ENCODE measurements at places on chromosomes 6 and 20. TPM values are rescaled to one million over a fixed set of nuclear protein-coding genes. Genes with fewer than 3 reads are reported as not detected.
A peak's percentile ranks its signal among the peaks of the same experiment; 100 is the strongest.

GRCh38 chr6:31614075-31614619 lies 887 bp upstream of the AIF1 start:
- DNase-seq = no peak
- peaks cover 2% of the 10 kb centered on the region for H3K36me3 ChIP-seq
- no peak overlapping the region for H3K4me3 ChIP-seq
- peaks cover 4% of the 10 kb centered on the region for H3K4me1 ChIP-seq

- DNase-seq = no peak
- H3K4me1 ChIP-seq = peaks cover 4% of the 10 kb centered on the region
- no peaks in the 10 kb centered on the region for H3K27me3 ChIP-seq
- H3K27ac ChIP-seq = no peak overlapping the region
Observed at GRCh38 chr6:157420497-157420896, 39.5 kb downstream of the ZDHHC14 start.

- H3K4me1 ChIP-seq = no peaks in the 10 kb centered on the region
- no peak overlapping the region for H3K4me3 ChIP-seq
- DNase-seq = no peak
- H3K27ac ChIP-seq = no peak overlapping the region
- peaks cover 42% of the 10 kb centered on the region for H3K27me3 ChIP-seq
Observed at GRCh38 chr6:27593200-27593818, 120.4 kb upstream of the ZNF184 start.

GRCh38 chr6:53898026-53898795 lies 103.4 kb downstream of the LRRC1 start:
- H3K36me3 ChIP-seq = peaks cover 12% of the 10 kb centered on the region
- no peak overlapping the region for H3K4me3 ChIP-seq
- H3K27me3 ChIP-seq = no peaks in the 10 kb centered on the region
- no peak for DNase-seq
- H3K27ac ChIP-seq = no peak overlapping the region

- peaks cover 21% of the 10 kb centered on the region for H3K4me1 ChIP-seq
- peaks cover 3% of the 10 kb centered on the region for H3K36me3 ChIP-seq
- no peak overlapping the region for H3K27ac ChIP-seq
- DNase-seq = no peak
Observed at GRCh38 chr6:30857549-30857948, 26.8 kb upstream of the DDR1 start.

- H3K4me3 ChIP-seq = no peak overlapping the region
- peaks cover 16% of the 10 kb centered on the region for H3K4me1 ChIP-seq
- no peak overlapping the region for H3K27ac ChIP-seq
- peaks cover 19% of the 10 kb centered on the region for H3K36me3 ChIP-seq
Observed at GRCh38 chr6:127299522-127300240, 33.0 kb downstream of the RNF146 start.

- no peaks in the 10 kb centered on the region for H3K27me3 ChIP-seq
- H3K27ac ChIP-seq = no peak overlapping the region
- H3K4me3 ChIP-seq = no peak overlapping the region
- H3K4me1 ChIP-seq = peaks cover 2% of the 10 kb centered on the region
Observed at GRCh38 chr20:31705598-31706597, 16.8 kb downstream of the BCL2L1 start.

GINS1 gene
- 53.9 TPM for total RNA-seq

TBC1D7 gene
- 35.4 TPM for total RNA-seq

OR2H1 gene
- not detected for total RNA-seq

- DNase-seq = no peak
- no peak overlapping the region for H3K4me3 ChIP-seq
- H3K27ac ChIP-seq = peak overlapping the region; percentile 60
- H3K36me3 ChIP-seq = no peaks in the 10 kb centered on the region
- H3K27me3 ChIP-seq = peaks cover 6% of the 10 kb centered on the region
Observed at GRCh38 chr6:29757282-29757681, 34.0 kb downstream of the HLA-F start.

TPBG gene
- total RNA-seq = 21.4 TPM

DNA sequence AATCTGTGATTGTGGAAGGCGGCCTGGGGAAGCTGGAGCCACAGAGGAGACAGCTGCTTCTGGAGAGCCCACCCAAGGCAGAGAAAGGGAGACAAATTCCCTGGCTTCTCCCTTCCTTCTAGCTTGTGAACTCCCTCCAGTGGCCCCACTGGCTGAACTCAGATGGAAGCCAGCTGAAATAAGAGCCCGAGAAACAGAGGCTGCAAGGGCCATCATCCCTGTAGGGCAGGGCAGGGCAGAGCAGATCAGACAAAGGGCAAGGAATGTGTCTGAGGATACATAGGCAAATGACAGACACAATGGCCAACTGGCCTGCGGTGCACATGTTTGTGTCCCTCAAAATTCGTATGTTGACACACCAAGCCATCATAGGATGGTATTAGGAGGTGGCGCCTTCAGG lies 25.3 kb downstream of the MDFI start:
- no peak for DNase-seq
- H3K4me3 ChIP-seq = no peak overlapping the region
- H3K4me1 ChIP-seq = peaks cover 6% of the 10 kb centered on the region
- peaks cover 7% of the 10 kb centered on the region for H3K27me3 ChIP-seq
- no peaks in the 10 kb centered on the region for H3K36me3 ChIP-seq

GRCh38 chr20:63492982-63493381 lies 5.9 kb downstream of the EEF1A2 start:
- no peak overlapping the region for H3K4me3 ChIP-seq
- H3K4me1 ChIP-seq = no peaks in the 10 kb centered on the region
- no peak for DNase-seq
- H3K36me3 ChIP-seq = no peaks in the 10 kb centered on the region

GRCh38 chr20:16490696-16491095 lies 82.6 kb downstream of the KIF16B start:
- H3K27ac ChIP-seq = no peak overlapping the region
- no peak overlapping the region for H3K4me3 ChIP-seq
- DNase-seq = no peak
- H3K4me1 ChIP-seq = peaks cover 11% of the 10 kb centered on the region

BHLHE23 gene
- total RNA-seq = not detected

TFAP2B gene
- 73.3 TPM for total RNA-seq

DNA sequence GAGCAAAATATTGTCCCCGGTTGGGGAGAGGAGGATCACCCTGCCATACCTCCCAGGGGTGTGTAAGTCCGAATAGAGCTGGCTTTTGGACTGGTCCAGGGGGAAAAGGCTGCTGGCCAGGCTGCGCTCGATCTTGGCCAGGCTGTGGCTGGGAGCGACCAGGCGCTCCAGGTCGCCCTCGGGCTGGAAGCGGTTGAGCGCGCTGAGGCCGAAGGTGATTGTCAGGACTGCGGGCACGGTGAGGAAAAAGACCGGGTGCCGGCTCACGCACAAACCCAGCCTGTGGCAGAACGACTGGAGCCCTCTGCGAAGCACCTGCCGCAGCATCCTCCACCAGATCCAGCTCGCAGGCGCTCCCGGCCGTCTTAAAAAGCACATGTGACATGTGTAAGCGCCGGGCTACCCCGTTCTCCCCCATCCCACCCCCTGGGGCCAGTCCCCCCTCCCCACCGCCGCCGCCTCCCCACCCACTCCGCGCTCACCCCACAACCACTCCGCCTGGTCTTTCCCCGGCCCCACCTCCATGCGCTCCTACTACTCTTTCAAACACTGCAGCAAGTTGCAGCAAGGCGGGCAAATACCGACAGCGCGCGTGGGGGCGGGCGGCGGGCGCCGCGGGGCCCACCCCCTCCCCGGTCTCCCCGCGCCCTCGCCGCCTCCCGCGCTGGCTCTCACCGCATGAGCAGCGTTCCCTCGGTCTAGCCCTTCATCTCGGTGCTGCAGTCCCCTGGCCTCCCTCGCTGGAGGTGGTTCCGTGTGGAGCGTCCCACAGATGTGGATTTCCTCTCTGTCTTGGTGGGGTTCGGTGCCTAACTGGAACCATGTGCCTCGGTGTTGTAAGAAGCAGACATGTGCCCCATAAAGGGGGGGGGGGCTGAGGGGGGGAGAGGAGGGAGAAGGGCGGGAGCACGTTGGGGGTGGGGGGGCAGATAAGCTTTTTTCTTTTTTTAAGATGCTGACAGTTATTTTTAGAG lies 42.4 kb downstream of the PTCHD4 start:
- peak; percentile 17 for DNase-seq
- peak overlapping the region; percentile 75 for H3K4me3 ChIP-seq
- H3K36me3 ChIP-seq = no peaks in the 10 kb centered on the region

GRCh38 chr20:58876437-58876836 lies 23.9 kb downstream of the GNAS start:
- no peak for DNase-seq
- peaks cover 44% of the 10 kb centered on the region for H3K4me1 ChIP-seq
- no peak overlapping the region for H3K27ac ChIP-seq
- no peak overlapping the region for H3K4me3 ChIP-seq
- H3K27me3 ChIP-seq = no peaks in the 10 kb centered on the region

SOX12 gene
- 88.7 TPM for total RNA-seq

SLC22A7 gene
- 0.37 TPM for total RNA-seq

DNA sequence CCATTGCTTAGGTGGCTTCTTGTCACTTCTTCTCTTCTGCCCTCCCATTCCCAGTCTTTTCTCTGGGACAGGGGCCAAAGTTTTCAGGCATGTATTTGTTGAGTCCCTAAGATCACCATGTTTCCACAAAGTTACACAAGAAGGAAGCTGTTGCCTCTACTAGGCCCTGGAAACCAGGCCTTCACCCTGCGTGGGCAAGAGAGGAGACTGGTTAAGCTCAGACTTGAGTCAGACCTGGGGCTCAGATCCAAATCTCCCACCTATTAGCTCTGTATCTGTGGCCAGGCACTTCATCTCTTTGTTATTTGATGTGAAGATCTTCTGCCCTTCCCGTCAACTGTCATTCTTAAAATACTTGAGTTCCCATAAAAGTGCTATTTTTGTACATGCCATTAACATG lies 154.6 kb downstream of the SASH1 start:
- peaks cover 58% of the 10 kb centered on the region for H3K4me1 ChIP-seq
- no peak for DNase-seq

DNA sequence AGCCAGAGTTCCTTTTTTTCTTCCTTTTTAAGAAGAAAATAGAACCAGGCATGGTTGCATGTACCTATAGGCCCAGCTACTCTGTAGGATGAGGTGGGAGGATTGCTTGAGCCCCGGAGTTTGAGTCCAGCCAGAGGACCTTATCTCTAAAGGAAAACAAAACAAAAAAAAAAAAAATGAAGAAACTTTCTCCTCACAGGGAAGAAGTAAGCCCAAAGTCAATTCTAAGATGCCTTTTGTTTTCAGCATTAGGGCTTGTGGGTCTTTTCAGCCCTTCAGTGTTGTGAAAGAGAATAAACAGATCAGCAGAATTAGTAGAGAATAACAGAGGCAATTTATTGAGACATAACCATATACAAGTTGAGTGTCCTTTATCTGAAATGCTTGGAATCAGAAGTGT lies 26.8 kb downstream of the ZNF451 start:
- H3K4me1 ChIP-seq = peaks cover 8% of the 10 kb centered on the region
- no peaks in the 10 kb centered on the region for H3K27me3 ChIP-seq
- no peak for DNase-seq
- H3K27ac ChIP-seq = no peak overlapping the region

Data from neural crest cell (in vitro differentiated cells).